ENCODE measurements at places on chromosomes 3 and 15. TPM values are rescaled to one million over a fixed set of nuclear protein-coding genes. Genes with fewer than 3 reads are reported as not detected.

Gene OXTR
- total RNA-seq = 0.49 TPM

Gene HDC
- not detected for total RNA-seq

Gene C3orf20
- total RNA-seq = 0.92 TPM

Gene CILP
- total RNA-seq = 0.32 TPM

Gene NAA50
- 148 TPM for total RNA-seq

Gene DET1
- 18.0 TPM for total RNA-seq

Gene TYRO3
- total RNA-seq = 17.2 TPM

Gene GPR176
- total RNA-seq = 5.6 TPM

Gene ITPKA
- 6.0 TPM for total RNA-seq

Gene CA12
- total RNA-seq = 0.04 TPM

Gene UROC1
- not detected for total RNA-seq

Gene TUSC7
- total RNA-seq = not detected

Gene CCDC71
- 59.2 TPM for total RNA-seq

Gene ADAMTS9
- 168 TPM for total RNA-seq

Gene MUC13
- not detected for total RNA-seq

Gene PRTG
- 93.8 TPM for total RNA-seq

Gene CYP11A1
- total RNA-seq = 5.4 TPM

Gene ADAMTS7
- 20.4 TPM for total RNA-seq

Gene FOXL2NB
- 0.11 TPM for total RNA-seq

Gene CACNA2D2
- total RNA-seq = 8.7 TPM

Measured in cardiac muscle cell (in vitro differentiated cells and primary cell).